Cardiac muscle cell (in vitro differentiated cells and primary cell): ENCODE measurements at places on chromosomes 1 and 21.

DNA sequence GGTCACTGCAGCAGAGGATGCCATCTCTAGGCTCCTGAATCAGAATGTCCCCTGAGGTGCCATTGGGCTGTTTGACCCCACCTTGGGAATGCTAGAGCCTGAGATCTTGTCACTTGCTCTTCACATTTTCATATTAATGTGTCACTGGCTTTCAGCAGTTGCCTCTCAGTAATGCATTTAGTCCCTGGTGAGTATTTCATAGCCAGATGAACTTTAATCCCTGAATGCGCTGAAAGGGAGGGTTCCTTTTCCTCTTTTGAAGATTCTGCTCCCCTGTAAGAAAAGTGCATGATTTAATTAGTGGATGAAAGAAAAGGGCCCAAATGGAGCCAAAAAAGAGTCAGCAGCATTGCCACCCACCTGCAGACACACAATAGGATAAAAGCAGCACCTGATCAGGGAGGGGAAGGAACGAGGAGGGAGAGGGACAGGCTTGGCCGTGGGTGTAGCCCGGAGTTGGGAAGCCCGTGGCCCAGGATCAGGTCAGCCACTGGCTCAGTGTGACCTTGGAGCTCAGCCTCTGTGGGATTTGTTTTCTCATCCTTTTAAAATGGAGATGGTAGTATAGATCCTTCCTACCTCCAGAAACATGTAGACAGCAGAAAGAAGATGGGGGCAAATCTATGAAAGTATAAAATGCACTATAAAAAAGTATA lies 31.1 kb downstream of the ROR1 start:
- DNase-seq, result no peak

DNA sequence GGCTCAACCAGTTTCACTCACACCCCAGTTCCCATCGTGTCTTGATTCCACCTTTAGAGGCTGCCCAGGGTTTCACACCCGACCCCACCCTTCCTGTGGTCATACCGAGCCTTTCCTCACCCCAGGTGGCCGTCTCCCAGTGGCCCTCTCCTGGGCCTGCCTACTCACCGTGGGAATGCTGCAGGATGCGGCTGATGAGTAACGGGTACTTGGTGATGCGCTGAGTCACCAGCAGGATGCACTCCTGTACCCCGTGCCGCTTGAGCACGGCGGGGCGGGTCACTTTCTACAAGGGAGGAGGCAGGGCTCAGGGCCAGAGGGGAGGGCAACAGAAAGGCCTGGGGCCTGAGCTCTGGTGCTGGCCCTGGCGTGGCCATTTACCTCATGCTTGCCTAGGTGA lies 16.4 kb downstream of the ARHGEF2 start:
- DNase-seq, result peak; percentile 91

DNA sequence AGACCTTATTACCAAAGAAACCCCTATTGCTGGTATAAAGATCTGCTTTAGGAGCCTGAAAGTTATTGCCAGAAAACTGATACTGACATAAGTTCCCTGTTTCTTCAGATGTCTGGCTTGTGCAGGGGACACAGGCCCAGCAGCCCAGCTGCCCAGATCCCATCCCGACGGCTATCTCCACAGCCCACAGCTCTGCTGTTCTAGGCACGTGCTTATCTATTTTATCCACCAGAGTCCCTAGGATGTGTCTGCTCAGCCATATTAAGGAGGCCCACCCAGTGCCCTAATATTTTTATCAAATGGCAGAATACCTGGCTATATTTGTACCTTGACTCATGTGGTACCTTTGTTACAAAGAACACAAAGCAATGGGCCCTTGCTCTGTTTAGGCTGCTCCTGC lies 58.9 kb downstream of the DDX20 start:
- no peak for DNase-seq

DNA sequence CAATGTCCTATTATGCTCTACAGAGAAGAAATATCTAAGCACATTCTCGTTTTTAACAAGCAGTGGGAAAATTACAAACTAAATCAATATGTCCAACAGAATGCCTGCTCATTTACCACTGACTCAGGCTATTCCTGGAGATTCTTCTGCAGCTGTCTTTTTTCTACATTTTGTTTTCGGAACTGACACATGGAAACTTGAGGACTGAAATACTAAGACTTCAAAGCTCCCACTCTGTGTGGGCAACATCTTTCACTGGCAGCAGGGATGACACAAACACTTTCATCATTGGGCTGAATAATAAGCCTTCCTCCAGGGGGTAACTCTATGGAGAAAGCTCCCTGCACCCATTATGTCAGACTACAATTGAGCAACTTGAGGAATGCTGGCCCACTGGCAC lies 175.5 kb upstream of the NCAM2 start:
- DNase-seq, result no peak

DNA sequence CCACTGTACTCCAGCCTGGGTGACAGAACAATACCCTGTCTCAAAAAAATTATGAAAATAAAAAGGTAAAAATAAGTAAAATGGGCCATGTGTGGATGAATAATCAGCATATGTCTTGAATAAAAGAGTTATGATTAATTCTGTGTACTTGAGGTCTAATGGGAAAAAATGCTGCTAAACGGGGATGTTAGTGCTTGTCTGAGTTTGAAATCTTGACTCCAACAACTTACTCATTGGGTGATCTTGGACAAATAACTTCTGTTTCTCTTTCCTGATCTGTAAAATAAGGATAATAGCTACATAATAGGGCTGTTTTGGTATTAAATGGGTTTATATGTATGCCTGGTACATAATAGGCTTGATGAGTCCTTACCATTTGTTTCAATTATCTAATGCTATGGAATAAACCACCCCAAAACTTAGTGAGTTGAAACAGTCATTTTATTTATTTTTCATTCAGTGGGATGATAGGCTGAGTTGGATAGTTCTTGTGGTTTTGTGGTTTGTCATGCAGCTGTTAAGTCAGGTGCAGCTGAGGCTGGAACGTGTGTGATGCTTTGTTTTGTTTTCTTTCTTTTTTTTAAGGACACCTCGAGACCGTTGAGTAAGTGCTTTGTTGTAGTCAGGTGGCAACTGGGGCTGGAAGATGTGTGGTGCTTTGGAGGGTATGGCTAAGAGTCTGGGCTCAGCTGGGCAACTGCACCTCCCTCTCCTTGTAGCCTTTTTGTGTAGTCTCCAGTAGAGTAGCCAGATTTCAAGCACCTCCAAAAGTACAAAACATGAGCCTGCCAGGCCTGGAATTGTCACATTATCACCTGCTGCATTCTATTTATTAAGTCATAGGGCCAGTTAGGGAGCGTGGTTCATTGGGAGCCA lies 4.9 kb downstream of the MDM4 start:
- DNase-seq, result no peak
